Occipital lobe (tissue), 3 donors: ENCODE measurements at places on chromosomes 16 and 17.
A peak's percentile ranks its signal among the peaks of the same experiment; 100 is the strongest.

GRCh38 chr17:35892091-35893035, 12.2 kb upstream of the CCL5 start:
- no peak for DNase-seq

GRCh38 chr16:57724531-57724930, 11.0 kb upstream of the KATNB1 start:
- DNase-seq: no peak

DNA sequence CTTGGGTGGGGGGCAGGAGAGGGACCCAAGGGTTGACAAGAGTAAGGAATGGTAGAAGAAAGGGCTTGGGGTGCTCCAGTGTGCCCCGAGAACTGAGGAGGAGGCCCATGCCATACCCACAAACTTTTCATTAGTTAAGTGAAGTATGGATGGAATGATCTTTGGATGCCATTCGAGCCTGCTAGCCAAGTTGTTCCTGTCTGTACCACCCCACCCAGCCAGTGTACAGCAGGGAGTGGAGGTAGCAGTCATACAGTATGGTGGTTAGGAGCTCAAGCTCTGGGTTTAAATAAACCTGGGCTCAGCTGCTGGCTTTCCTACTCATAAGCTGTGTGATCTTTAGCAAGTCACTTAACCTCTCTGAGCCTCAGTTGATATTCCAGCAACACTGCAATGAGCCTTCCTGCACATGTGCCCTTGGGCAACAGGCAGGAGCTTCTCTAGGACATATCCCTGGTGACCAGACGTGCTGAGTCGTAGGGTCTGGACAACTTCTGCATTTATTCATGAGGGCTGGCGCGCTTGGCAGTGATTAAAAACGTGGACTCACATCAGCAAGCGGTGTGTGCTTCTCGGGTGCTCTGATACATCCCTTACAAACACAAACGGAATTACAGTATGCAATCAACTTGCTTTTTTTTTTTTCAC, 22.9 kb downstream of the ITPRIPL2 start:
- DNase-seq: no peak

DNA sequence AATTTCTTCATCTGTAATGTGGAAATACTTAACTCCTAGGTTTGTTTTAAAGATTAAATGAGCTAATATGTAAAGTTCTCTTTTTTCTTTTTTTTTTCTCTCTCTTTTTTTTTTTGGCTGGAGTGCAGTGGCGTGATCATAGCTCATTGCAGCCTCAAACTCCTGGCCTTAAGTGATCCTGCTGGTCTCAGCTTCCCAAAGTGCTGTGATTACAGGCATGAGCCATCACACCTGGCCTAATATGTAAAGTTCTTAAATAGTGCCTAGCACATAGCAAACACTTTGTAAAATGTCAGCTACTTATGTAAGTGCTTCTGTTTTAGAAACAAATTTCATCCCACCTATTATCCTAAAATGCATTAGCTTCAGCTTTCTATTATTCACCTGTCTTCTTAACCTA, 40.0 kb downstream of the TMC6 start:
- no peak for DNase-seq

DNA sequence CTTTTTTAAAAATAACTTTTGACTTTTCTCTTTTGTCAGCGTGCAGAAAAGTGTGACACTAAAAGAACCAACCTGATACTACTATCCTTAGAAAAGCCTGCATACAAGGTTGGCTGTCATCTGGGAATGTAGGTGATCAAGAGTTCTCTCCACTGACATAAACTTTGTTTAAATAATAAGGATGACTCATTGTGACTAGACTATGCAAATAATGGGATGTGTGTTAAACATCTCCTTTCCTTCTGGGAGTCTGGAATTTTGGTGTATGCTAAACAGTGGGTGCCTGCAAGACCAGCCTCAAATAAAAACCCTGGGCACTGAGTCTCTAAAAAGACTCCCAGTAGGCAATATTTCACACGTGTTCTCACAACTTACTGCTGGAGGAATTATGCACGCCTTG, 373.4 kb downstream of the CNTNAP4 start:
- DNase-seq: no peak

GRCh38 chr17:4134721-4135120, 8.1 kb downstream of the ZZEF1 start:
- no peak for DNase-seq

GRCh38 chr17:48523010-48523409, 7.8 kb downstream of the HOXB1 start:
- no peak for DNase-seq

GRCh38 chr17:17228521-17229279, 8.3 kb downstream of the FLCN start:
- no peak for DNase-seq

- peak; percentile 62 for DNase-seq
Measured at GRCh38 chr16:86563469-86564345, 2.9 kb upstream of the FOXC2 start.

- no peak for DNase-seq
Measured at GRCh38 chr16:66287416-66287815, 79.1 kb upstream of the CDH5 start.

- no peak for DNase-seq
Measured at GRCh38 chr17:7676533-7676932, 10.8 kb downstream of the TP53 start.

GRCh38 chr17:78291944-78292910, 60.8 kb downstream of the TMEM235 start:
- no peak for DNase-seq

DNA sequence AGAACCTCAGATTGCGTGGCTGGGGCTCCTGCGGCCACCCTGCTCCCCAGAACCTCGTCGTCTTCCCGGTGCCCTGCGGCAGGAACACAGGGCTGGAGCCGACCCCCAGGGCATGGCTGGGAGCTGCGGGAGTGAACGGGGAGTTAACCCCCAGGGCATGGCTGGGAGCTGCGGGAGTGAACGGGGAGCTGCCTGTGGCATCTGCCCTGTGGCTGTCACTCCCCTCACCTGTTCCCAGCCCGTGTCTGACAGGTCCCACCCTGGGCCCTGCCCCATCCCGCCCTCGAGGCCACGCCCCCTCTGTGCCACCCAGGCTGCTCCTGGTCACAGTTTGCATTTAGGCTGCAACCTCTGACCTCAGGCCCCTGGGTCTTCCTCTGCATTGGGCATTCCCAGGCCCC, 39.4 kb upstream of the ACSF3 start:
- no peak for DNase-seq

GRCh38 chr16:2535625-2536013, 2.2 kb upstream of the PDPK1 start:
- DNase-seq: no peak

DNA sequence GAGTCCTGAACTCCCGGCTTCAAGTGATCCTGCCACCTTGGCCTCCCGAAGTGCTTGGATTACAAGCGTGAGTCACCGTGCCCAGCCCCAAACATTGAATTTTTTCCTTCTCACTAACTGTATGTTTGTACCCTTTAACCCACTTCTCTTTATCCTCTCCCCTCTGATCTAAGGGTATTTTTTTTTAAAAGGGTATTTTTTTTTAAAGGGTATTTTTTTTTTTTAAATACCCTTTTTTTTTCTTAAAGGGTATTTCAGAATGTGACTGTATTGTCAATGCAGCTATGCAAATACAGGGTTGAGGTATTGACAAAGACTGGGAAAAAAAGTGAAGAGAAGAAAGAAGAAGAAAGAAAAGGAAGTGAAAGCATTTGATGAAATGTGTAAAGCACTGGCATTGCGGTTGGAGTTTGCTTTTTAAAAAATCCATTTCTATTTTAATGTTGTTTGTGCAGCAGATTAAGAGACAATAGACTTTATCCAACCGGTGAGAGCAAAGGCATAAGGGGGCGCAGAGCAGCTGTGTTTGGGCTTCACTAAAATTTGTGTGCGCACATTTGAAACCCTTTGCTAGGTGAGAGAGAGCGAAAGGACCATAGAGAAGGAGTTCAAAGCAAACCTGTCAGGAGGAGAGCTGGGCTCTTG, 42.4 kb downstream of the SYT17 start:
- no peak for DNase-seq

DNA sequence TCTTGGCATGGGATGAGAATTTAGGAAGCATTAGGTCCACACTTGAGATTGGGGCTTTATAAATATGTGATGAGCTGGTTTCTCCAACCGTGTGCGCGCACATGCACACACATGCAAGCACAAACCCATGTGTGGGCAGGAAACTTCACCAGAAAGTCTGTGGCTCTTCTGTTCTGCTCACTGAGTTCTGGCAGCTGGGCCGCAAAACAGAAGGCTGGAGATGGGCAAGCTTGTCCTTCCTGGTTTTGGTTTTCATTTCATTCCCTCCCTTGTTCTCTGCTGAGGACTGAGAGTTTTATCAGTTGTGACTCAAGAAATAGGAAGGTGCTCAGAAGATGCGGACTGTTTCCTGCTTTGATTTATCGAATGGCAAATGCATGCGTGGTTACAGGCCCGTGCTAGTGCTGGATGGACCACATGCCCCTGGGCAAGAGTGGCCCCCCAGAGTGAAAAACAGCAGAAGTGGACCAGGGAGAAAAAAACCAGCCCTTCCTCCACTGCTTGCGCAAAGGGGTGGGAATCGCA, 14.1 kb downstream of the MAP3K14 start:
- DNase-seq: peak; percentile 38

GRCh38 chr16:55559933-55560516, 6.5 kb upstream of the CAPNS2 start:
- DNase-seq: no peak
